Ovary (tissue), 10 donors: ENCODE measurements at places on chromosomes 2 and 18. TPM values are rescaled to one million over a fixed set of nuclear protein-coding genes. Genes with fewer than 3 reads are reported as not detected.

G6PC2 gene
- not detected for total RNA-seq

CMPK2 gene
- 4.7 TPM for total RNA-seq

SS18 gene
- 77.2 TPM for total RNA-seq

ACOXL gene
- 0.23 TPM for total RNA-seq

RGPD3 gene
- total RNA-seq: 0.30 TPM

LRPPRC gene
- total RNA-seq: 66.9 TPM

MAP3K19 gene
- 1.5 TPM for total RNA-seq

MSGN1 gene
- not detected for total RNA-seq

LINC00305 gene
- not detected for total RNA-seq

CCDC68 gene
- 62.8 TPM for total RNA-seq

CIDEA gene
- total RNA-seq: not detected

ZSWIM2 gene
- not detected for total RNA-seq

THSD7B gene
- 0.32 TPM for total RNA-seq

GRCh38 chr2:195907474-195907873 lies 161.2 kb downstream of the DNAH7 start:
- H3K27me3 ChIP-seq: no peaks in the 10 kb centered on the region
- no peaks in the 10 kb centered on the region for H3K36me3 ChIP-seq
- no peak overlapping the region for H3K4me3 ChIP-seq

- H3K36me3 ChIP-seq: no peaks in the 10 kb centered on the region
- H3K27me3 ChIP-seq: no peaks in the 10 kb centered on the region
- DNase-seq: peak; percentile 25
- H3K4me1 ChIP-seq: peaks cover under 1% of the 10 kb centered on the region
- H3K4me3 ChIP-seq: no peak within 1 kb of the TSS
- H3K27ac ChIP-seq: no peak within 1 kb of the TSS
These were observed at the start of gene PRLH for GRCh38 chr2:237566401-237567235. Gene PRLH, plus strand, starts transcription at chr2:237566574. Its CDS starts 0 bp downstream, at chr2:237566574.

DNA sequence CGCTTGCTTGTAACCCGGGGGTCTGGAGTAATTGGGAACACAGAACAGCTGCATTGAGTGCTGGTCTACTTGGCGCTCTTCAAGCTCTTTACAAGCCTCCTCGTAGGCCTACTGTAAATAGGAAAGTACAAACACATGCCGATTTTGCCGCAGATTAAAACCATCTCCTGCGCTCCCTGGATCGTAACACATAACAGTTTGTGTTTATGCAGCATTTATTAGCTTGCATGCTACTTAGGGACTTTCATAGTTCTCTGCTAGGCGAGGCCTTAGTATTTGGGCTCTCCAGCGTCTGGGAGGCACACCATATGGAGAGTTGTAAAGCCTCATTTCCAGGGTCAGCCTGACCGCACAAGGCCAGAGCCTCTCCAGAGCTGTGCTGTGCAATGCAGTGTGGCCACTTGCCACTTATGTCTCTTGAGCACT lies 84.0 kb upstream of the HAAO start:
- no peak for DNase-seq
- H3K4me1 ChIP-seq: peaks cover 31% of the 10 kb centered on the region
- H3K4me3 ChIP-seq: no peak overlapping the region
- H3K27me3 ChIP-seq: no peaks in the 10 kb centered on the region
- no peaks in the 10 kb centered on the region for H3K36me3 ChIP-seq

DNA sequence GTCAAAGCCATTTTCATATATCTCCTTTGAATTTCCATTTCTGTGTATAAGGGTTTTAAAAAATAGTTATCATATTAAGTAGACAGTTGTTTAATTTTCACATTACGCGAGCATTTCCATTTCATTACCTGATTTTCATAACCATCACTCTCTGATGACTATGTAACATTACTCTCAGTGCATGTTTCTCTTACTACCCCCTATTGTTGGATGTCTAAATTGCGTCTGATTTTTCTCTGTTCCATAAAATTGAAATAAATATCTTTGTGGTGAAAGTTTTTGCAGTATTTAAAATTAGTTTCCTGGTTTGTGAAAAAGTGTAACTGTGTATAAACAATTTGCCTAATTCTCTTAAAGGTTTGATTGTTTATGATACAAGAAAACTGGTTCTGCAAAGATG lies 123.8 kb downstream of the MYO1B start:
- DNase-seq: no peak
- no peaks in the 10 kb centered on the region for H3K36me3 ChIP-seq
- no peak overlapping the region for H3K4me3 ChIP-seq
- H3K27me3 ChIP-seq: no peaks in the 10 kb centered on the region
- peaks cover 2% of the 10 kb centered on the region for H3K4me1 ChIP-seq

DNA sequence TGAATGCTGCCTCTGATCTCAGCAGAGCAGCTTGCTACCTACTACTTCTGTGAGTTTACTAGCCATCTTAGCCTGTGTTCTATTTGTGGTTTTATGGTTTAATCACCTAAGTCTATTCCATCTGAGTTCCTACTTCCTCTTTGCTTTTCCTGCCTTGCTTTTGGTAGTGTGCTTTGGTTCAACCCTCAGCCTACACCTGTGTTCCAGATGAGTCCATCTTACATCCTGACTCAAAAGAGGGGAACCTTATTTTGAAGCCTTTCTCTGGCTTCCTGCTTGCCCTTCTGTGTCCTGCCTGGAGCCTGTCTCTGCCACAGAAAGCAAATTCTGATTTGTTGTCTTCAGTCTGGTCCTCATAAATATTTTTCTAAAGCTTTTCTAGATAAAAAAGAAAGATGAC lies 530.3 kb upstream of the MEX3C start:
- no peaks in the 10 kb centered on the region for H3K27me3 ChIP-seq
- H3K4me1 ChIP-seq: no peaks in the 10 kb centered on the region
- H3K27ac ChIP-seq: no peak overlapping the region
- no peak overlapping the region for H3K4me3 ChIP-seq
- H3K36me3 ChIP-seq: no peaks in the 10 kb centered on the region

DNA sequence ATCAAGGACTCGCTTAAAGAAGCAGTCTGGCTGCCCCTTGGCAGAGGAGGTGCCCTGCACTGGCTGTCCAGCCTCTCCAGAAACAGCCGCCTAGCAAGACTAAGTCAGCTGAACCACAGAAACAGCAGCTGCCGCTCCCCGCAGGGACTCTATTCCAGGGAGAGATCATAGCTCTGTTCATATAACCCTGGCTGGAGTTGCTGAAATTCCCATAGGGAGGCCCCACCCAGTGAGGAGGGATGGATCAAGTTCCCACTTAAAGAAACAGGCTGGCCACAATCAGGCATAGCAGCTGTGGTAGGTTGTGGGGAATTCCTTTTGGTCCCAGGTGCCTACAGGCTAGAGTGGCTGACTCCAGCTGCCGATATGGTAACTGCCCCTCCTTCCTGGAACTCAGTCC lies 74.2 kb upstream of the MC4R start:
- H3K4me1 ChIP-seq: no peaks in the 10 kb centered on the region
- H3K27me3 ChIP-seq: no peaks in the 10 kb centered on the region
- H3K4me3 ChIP-seq: no peak overlapping the region
- no peak overlapping the region for H3K27ac ChIP-seq

GRCh38 chr2:228731517-228731916 lies 539.6 kb downstream of the PID1 start:
- no peak overlapping the region for H3K4me3 ChIP-seq
- no peaks in the 10 kb centered on the region for H3K4me1 ChIP-seq
- no peaks in the 10 kb centered on the region for H3K36me3 ChIP-seq

- no peaks in the 10 kb centered on the region for H3K36me3 ChIP-seq
- no peaks in the 10 kb centered on the region for H3K4me1 ChIP-seq
- DNase-seq: peak; percentile 19
These were observed 56.7 kb upstream of the MSTN start for GRCh38 chr2:190119257-190119656.

GRCh38 chr2:44700824-44701223 lies 240.7 kb upstream of the SIX3 start:
- H3K4me3 ChIP-seq: no peak overlapping the region
- DNase-seq: no peak
- H3K36me3 ChIP-seq: no peaks in the 10 kb centered on the region

DNA sequence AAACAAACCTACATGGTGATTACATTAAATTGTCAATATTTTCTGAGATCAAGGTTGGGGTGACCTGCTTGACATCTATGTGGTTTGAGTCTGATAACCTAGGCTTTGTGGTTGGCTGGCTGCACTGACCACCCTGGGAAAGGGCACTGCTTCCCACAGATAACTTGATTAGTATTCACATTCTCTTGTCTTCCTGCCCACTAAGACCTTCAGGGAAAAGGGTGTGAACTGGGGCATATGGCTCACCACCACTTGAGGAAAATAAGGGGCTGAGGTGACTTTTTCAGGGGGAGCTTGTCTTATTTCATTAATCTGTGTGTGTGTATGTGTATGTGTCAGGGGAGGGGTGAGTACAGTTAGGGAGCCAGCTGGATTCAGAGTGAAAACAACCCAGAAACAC lies 1.5 kb downstream of the SMYD1 start:
- no peak for DNase-seq
- H3K4me1 ChIP-seq: no peaks in the 10 kb centered on the region
- no peaks in the 10 kb centered on the region for H3K36me3 ChIP-seq
- no peaks in the 10 kb centered on the region for H3K27me3 ChIP-seq
- H3K27ac ChIP-seq: no peak overlapping the region

DNA sequence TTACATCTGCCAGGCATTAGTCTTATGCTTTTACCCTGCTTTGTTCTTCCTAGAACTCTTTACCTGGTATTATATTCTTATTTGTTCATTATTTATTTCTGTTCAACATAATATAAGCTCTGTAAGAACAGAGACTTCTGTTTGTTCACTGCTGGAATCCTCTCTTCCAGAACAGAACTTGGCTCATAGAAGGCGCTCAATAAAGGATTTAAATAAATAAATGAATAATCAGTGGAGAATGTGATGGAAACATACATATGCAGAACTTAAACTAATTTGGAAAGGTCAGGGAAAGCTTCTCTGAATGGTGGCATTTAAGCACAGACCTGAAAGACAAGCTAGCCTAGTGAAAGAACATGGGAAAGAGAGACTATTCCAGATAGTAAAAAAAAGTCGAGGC lies 24.3 kb downstream of the NCKAP1 start:
- no peak for DNase-seq
- no peaks in the 10 kb centered on the region for H3K27me3 ChIP-seq
- H3K27ac ChIP-seq: no peak overlapping the region
- no peaks in the 10 kb centered on the region for H3K36me3 ChIP-seq
- no peak overlapping the region for H3K4me3 ChIP-seq

GRCh38 chr2:170339322-170339721 lies 161.4 kb downstream of the MYO3B start:
- H3K27ac ChIP-seq: no peak overlapping the region
- no peaks in the 10 kb centered on the region for H3K4me1 ChIP-seq
- H3K27me3 ChIP-seq: no peaks in the 10 kb centered on the region
- DNase-seq: no peak

GRCh38 chr2:74419345-74419744 lies 2.1 kb downstream of the C2orf81 start:
- H3K27me3 ChIP-seq: no peaks in the 10 kb centered on the region
- no peaks in the 10 kb centered on the region for H3K36me3 ChIP-seq
- DNase-seq: no peak
- H3K4me3 ChIP-seq: no peak overlapping the region
- H3K4me1 ChIP-seq: peaks cover 19% of the 10 kb centered on the region

GRCh38 chr2:71001592-71001927 lies 6.9 kb upstream of the TEX261 start:
- H3K36me3 ChIP-seq: no peaks in the 10 kb centered on the region
- no peak for DNase-seq
- H3K27me3 ChIP-seq: no peaks in the 10 kb centered on the region
- no peak overlapping the region for H3K4me3 ChIP-seq
- peaks cover 4% of the 10 kb centered on the region for H3K4me1 ChIP-seq
- H3K27ac ChIP-seq: no peak overlapping the region

DNA sequence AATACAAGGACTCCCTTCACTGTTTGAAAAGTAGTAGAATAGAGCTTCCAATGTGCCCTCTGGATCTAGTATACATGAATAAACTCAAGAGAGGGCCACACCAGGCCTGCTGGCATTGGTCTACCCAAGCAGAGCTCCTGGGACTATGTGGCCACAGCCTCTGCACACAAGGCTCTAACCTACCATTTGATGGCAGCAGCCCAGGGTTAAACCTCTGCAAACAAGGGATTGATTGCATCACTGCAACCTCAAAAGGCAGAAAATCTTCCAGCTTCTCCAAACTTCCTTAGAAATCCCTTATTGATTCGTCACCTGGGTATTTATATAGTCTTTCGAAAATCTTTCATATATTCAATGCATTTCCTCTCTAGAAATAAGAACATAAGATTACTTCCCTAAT lies 147.6 kb upstream of the SETBP1 start:
- no peaks in the 10 kb centered on the region for H3K36me3 ChIP-seq
- peaks cover 4% of the 10 kb centered on the region for H3K4me1 ChIP-seq
- no peak overlapping the region for H3K27ac ChIP-seq
- H3K4me3 ChIP-seq: no peak overlapping the region

DNA sequence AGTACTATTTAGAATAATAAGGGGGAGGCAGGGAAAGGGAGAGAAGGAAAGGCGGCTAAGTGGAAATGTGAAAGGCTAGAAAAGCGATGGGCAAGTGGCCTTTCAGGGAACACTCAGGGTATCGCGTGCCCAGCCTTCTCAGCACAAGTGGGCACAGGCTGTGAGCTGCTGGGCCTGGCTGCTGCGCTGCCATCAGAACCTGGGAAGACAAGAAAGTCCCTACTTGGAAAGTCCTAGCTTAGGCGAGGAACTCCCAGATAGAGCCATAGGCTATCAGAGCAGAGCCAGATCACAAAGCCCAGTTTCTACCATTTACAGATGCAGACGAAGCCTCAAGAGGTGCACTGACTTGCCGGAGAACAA lies 9.8 kb upstream of the FZD7 start:
- DNase-seq: no peak
- H3K4me3 ChIP-seq: no peak overlapping the region
- peaks cover 3% of the 10 kb centered on the region for H3K4me1 ChIP-seq
- H3K27ac ChIP-seq: no peak overlapping the region
- H3K36me3 ChIP-seq: no peaks in the 10 kb centered on the region
- no peaks in the 10 kb centered on the region for H3K27me3 ChIP-seq

GRCh38 chr2:181910028-181910831 lies 18.7 kb downstream of the ITPRID2 start:
- no peaks in the 10 kb centered on the region for H3K36me3 ChIP-seq
- H3K27me3 ChIP-seq: no peaks in the 10 kb centered on the region
- H3K4me1 ChIP-seq: no peaks in the 10 kb centered on the region
- no peak overlapping the region for H3K27ac ChIP-seq
- DNase-seq: no peak
- H3K4me3 ChIP-seq: no peak overlapping the region

DNA sequence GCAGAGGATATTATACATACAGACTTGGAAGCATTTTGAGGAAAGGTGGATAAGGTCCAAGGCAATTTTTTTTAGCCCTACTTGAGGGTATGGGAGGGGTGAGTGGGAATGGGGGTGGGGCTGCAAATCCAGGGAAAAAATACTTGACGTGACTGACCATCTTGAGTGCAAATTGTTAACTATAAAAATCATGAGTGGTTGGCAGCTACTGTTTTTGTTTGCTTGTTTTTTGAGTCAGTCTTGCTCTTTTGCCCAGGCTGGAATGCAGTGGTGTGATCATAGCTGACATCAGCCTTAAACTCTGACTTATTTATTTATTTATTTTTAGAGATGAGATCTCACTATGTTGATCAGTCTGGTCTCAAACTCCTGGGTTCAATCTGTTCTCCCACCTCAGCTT lies 458.8 kb downstream of the PIK3C3 start:
- H3K36me3 ChIP-seq: no peaks in the 10 kb centered on the region
- peaks cover 12% of the 10 kb centered on the region for H3K4me1 ChIP-seq
- no peak overlapping the region for H3K4me3 ChIP-seq
- H3K27me3 ChIP-seq: no peaks in the 10 kb centered on the region
- no peak overlapping the region for H3K27ac ChIP-seq
